ENCODE measurements at places on chromosomes 13 and 19. TPM values are rescaled to one million over a fixed set of nuclear protein-coding genes. Genes with fewer than 3 reads are reported as not detected.

DNA sequence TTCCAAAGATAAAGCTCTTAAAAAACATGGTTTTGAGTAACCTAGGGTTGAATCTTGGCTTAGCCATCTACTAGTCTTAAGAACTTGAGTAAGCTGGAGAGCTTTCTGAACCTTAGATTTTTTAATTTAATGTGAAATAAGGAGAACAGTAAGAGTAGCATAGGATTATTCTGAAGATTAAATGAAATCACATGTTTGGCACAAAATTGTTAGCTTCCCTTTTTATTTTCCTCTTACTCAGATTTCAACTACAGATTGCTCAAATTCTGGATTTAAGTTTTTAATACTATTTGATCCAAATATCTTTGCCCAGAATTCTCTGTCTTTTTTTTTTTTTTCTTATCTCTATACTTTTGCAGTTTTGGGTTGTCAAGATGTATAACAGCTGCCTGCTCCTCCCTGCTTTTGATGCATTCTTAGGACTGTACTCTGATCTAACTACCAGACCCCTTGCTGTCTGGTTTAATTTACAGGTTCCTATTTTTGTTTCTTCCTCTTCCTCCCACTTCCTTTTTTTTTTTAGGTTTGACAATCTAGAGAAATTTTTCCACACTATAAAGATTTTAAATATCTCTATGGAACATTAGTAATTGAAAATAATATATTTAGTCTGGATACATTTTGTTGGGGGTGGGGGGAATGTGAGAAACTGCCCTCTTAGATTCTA, 12.3 kb downstream of the POMP start:
- DNase-seq = no peak

DNA sequence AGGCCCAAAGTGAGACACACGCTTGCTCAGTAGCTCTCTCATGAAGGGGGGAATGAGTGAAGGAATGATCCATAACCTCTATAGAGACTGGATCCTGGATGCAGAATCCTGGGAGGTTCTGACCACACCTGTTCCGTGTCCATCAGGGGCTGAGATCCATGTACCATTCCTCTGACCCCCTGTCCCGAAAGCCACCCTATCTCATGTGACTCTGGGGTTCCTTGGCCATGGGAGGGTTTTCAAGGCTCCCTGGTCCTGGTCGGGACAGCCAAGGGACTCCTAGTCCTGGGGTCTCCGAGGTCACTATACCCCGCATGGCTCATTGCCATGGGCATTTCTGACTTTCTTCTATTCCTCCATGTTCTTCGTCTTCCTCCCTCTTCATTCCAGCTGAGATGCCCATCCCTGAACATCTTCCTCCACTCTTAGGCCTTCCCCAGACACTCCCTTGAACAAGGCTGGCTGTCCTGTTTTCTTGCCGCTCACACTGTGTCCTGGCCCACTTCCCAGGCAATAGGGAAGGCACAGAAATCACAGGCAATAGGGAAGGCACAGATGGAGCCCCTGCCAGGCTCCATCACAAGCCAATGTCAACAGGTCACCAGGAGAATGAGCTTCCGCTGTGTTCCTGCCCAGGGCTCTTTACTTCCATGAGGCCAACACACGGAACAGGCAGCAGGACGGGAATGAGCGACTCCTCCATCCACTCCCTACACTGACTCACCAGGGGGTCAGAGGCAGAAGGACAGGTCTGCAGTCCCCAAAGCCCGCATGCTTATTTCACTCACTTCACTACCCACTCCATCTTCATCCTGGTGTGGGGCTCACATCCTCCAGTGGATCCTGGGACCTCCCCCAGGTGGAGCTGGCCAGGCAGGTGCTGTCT, 3.2 kb downstream of the CEACAM5 start:
- DNase-seq = no peak

- DNase-seq = no peak
These were observed 21.9 kb downstream of the SMIM24 start for GRCh38 chr19:3458229-3459088.

DNA sequence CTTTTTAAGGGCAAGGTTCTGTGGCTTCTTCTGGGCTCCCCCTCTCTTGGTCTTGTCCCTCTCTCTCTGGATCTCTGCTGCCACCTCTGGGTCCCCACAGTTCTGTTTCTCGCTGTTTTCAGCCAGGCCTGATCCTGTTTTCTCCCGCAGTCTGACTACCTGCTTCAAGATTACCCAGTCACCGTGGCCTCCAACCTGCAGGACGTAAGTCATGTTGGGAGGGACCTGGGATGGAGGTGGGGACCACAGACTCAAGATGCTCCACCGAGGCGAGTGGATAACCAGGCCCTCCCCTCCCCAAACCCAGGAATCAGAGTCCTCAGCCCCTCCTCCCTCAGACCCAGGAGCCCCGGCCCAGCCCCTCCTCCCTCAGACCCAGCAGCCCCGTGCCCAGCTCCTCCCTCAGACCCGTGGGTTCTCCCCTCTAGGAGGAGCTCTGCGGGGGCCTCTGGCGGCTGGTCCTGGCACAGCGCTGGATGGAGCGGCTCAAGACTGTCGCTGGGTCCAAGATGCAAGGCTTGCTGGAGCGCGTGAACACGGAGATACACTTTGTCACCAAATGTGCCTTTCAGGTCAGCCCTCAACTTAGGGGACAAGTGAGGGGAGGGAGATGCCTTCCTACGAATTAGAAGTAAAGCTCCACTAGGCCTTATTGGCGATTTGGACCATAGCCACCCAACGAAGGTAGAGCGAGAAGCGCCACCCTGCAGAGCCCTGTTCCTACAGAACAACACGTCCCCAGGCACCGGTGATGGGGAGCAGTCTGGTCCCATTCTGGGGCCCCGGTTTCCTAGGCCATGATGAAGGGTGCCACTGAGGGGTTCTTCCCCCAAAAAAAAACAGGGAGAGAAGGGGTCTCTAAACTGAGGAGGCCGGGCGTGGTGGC, 2.2 kb downstream of the FLT3LG start:
- no peak for DNase-seq

- no peak for DNase-seq
These were observed 82.2 kb downstream of the MIPEP start for GRCh38 chr13:23806874-23807526.

GIPC3 gene
- 1.5 TPM for total RNA-seq

FGF22 gene
- 0.35 TPM for total RNA-seq

Measured in right atrium auricular region (tissue), 2 donors.